ENCODE measurements at places on chromosomes 7 and 10.
A peak's percentile ranks its signal among the peaks of the same experiment; 100 is the strongest.

DNA sequence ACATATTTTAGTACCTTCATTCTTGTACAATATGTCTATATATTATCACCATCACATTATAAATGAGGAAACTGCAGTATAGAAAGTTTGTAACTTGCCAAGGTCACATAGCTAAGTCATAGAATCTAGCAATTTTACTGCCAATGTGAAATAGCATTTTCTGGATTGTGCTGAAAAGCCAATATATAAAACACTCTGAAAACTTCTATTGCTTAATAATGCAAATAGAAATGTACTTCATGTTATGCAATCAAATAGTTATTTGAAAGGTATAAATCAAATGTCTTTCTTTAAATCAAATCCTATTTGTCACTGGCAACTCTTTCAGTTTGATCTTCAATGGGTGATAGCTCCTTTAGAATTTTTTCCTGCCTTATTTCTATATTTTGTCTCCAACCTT lies 129.5 kb downstream of the TMEM26 start:
- no peak for DNase-seq

DNA sequence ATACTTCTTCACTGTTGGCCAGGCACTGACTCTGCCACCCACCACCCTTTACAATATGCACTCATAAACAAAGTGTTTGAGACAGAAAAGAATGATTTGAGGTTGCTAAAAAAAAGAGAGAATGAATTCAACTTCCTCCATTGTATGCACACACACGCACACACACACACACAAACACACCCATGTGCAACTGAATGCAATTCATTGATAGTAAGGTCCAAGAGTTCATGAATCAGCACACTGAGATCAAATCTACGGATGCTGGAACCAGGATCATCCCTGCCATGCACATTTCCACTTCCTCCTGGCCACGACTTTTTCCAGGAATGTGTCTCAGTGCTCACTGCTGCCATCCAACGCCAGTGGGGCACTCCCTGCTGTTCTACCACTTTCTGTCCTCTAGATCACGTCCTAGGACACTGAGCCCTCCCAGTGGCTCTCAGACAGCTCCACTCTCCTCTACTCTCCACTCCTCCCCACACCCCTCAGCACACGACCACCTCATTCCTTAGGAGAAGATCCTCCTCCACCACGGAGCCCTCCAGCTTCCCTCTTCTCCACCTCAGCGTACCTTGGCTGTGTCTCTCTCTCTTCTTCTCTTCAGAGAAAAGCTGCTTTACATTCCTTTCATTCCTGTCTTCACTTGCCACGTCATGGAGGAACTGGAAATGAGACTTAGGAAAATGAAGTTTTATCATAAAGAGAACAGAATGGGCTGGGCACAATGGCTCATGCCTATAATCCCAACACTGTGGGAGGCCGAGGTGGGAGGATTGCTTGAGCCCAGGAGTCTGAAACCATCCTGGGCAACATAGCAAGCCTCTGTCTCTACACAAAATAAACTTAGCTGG lies 12.0 kb upstream of the TMEM213 start:
- no peak for DNase-seq

GRCh38 chr7:108716783-108717182 lies 147.1 kb downstream of the DNAJB9 start:
- no peak for DNase-seq

DNA sequence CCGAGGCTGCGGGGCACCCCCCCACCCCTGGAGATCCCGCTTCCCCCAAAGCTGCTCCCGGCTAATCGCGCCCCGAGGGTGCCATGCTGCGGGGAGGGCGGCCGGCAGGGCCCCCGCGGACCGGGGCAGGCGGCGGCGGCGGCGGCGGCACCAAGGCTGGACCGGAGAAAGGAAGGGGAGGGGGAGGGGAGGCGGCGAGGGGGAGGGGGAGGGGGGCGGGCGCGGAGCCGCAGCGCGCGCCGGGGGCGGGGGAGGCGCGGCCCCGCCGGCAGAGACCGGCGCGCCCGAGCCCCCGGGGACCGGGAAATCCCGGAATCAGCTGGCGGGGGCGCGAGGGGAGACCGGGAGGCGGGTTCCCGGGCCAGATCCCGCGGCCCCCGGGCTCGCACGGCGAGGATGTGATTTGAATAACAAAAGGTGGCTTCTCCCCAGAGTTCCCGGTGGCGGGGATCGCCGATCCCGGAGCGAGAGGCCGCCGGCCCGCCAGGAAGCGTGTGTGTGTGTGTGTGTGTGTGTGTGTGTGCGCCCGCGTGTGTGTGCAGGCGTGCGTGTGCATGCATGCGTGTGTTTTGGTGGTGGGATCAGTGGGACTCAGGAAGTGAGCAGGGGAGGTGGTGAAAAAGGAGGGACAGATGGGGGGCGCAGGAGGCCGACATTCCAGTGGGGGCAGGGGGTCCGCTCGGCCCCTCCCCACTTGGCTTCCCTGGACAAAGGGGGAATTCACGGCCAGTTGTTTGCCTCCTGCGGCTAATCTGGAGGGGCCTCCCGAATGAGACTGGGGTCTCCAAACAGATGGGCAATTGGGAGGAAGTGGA lies 99.5 kb downstream of the HIP1 start:
- DNase-seq, result peak; percentile 58

DNA sequence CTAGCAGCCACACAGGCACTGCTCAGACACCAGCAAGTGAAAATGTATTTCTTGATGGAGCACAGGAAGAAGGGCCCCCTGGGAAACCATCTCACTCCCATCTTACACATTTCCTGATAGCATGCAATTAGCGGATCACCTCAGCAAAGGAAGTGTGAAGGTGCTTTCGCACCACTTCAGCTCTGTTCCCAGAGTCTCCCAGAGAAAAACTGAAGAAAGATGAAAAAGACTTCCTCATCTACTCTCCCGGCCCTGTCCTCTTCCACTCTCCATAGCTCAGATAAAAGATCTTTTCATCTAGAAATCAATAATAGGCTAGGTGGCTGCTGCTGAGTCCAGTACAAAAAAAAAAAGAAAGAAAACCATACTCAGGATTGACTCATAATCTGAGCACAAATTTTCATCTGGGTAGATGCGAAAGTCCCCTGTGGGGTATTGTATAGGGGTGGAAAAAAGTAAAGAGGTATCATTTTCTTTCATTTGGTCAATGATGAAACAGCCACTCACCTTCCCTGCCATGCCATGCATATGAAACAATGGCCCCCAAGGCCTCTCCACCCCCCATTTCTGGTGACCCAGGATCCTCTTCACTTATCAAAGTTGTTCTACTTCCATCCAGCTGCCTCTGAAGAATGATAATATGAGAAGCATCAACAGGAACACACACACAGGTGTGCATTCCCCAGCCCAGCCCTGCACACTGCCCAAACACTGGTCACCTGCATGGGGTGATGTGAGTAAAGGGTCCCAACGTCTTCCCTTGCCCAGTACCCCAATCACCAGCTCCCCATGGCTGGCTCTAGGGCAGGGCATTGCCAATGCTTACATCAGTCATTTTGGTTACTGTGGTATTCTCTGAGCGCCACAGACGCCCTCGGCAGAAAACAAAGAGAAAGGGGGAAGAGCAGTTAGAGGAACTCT lies 48.8 kb upstream of the DGKI start:
- DNase-seq, result no peak

GRCh38 chr10:99532687-99533495 lies at the start of gene NKX2-3:
Gene NKX2-3 (plus strand): TSS chr10:99532942. CDS start chr10:99533132, 190 bp downstream.
- no peak for DNase-seq

DNA sequence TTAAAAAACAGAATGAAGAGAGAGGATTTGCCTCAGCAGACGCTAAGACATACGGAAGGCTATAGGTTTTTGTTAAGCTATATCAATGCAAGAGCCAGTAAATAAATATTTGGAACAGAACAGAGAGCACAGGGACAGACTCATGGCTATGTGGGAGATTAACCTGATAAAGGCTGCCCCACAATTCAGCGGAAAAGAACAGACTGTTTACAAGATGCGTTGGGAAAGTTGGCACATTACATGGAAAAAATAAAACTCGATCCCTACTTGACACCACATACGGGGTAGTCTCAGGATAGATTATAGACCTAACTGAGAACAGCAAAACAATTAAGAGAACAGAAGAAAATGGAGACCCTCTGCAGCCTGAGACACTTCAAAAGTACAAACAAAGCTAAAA lies 10.8 kb downstream of the KCNH2 start:
- no peak for DNase-seq

- no peak for DNase-seq
These were observed 77.9 kb downstream of the CCNY start for GRCh38 chr10:35413985-35414861.

GRCh38 chr10:131514454-131514853 lies 202.9 kb upstream of the TCERG1L start:
- no peak for DNase-seq

- no peak for DNase-seq
These were observed 13.7 kb downstream of the SRGN start for GRCh38 chr10:69101451-69102095.

- DNase-seq, result no peak
These were observed 60.4 kb downstream of the VIPR2 start for GRCh38 chr7:159084069-159084801.

DNA sequence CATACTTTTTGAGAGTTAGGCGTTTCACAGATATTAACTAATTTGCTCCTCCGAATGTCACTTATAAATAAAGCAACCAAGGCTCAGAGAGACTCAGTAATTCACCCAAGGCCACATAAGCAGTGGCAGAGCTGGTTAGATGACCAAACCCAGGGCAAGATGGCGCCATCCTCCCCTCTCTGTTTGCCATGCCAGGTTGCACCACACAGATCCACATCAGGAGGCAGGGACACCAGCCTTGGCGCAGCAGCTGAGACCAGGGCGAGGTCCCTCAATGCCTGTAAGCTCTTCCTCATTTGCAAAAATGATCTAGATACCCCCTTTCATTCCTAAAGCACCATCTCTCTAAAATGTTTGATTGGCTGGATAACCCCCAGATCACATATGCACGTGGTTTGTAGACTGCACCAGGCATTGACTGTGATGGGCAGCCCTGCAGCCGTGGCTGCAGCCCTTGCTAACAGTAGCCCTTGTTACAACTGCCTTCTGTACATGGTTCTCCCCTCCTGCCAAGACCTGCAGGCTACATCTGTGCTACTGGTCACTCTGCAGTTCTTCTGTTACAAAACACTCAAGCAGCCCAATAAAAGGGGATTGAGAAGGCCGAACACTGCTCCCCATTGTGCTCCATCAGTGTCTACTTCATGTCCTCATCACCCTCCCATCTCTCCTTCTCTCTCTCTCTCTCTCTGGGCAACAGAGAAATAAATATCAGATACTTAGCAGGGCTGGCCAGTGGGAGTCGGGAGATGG lies 298.6 kb downstream of the PRPF18 start:
- peak; percentile 69 for DNase-seq

GRCh38 chr10:101814466-101815071 lies 3.7 kb downstream of the OGA start:
- DNase-seq, result no peak

- no peak for DNase-seq
These were observed 85.8 kb downstream of the GRK5 start for GRCh38 chr10:119292968-119293760.

DNA sequence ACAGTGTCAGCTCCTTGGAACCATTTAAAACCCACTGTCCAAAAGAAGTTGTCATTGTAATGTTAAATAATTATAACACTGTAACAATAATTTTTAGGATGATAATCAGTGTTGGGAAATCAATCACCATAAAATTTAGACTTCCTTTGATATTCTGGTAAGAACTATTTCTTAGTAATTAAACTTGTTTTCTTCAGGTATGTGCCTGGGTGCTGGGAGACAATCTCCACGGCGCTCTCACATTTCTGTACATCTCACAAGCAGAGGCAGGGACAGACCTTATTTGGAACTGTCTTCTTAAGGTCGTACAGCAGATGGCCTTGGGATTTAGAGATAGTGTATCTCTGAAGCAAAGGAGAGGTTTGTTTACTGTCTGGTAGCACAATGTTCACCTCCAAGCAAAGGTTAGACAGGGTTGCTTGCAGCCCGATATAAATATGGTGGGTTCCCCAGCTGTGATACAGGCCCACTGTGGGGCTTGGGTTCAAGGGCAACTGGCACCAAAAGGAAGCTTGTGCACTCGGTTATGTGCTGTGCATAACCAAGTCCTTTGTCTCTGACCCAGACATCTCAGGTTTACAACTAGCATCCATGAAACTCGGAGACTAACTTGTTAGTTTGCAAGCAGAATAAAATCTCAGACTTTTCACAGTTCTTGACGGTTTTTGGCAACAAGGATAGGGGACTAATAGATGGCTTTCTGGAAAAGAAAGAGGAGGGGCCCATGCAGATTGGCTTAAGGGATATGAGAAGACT lies 125.5 kb downstream of the RNF32 start:
- no peak for DNase-seq

- no peak for DNase-seq
These were observed 624 bp upstream of the ZNF783 start for GRCh38 chr7:149261316-149261828.

All from amygdala (tissue), 56 donors.